ENCODE measurements at places on chromosomes 7 and 10.

GRCh38 chr7:69722843-69723242 lies 124.6 kb downstream of the AUTS2 start:
- DNase-seq, result no peak

GRCh38 chr10:44278837-44279324 lies 106.0 kb downstream of the CXCL12 start:
- no peak for DNase-seq

DNA sequence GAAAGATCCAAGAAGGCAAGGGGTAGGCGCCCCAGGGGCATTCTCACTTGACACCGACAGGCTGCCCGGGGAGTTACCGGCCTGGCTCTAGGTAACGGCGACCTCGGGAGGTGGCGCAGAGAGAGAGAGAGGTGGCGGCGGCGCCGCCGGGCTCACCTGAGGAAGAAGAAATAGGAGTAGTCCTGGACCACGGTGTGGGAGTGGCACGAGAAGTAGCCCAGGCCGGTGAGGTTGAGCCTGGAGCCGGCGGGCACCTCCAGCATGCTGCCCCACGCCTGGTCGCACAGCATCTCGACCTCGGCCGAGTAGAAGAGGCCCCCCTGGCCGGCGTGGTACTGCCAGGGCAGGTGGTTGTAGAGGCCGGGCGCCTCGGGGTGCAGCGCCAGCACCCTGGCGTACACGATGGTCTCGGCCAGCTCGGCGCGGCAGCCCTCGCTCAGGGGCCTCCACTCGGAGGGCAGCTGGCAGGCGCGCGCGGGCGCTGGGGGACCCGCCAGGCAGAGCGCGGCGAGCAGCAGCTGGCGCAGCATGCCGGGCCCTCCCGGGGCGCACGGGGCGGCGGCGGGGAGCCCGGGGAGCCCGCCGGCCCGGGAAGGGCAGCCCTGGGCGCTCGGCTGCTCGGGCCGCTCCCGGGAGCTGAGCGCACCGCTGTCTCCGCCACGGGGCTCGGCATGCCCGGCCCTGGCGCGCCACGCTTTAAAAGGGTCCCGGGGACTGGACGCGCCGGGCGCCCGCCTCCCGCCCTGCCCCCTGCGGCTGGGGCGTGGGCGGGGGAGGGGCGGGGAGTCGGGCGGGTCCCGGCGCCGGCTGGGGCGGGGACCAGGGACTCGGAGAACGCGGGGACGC lies at the start of gene CCDC3:
TSS of gene CCDC3 (minus strand) at position 673 of the 846 bp plus-strand sequence. CDS start at position 530, 143 bp downstream.
- DNase-seq, result no peak

DNA sequence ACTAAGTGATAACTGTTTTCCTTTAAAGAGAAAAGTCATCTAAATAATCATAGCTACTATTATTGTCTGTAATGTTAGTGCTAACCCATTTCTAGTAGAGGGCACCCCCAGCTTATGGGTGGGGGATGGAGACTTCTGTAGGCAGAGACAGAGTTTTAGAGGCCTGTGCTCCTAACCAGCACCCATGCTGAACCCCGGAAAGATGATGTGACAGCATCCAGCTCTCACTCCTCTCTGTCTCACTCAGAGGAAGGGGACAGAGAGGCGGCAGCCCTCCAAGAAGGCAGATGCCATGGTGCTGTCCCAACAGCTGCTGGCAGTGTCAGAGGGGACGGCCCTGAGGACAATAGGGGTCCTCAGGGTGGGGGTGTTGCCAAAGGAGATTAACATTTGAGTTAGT lies 74.4 kb upstream of the PRLHR start:
- no peak for DNase-seq

GRCh38 chr7:151460474-151460855 lies 20.5 kb upstream of the CRYGN start:
- DNase-seq, result no peak

DNA sequence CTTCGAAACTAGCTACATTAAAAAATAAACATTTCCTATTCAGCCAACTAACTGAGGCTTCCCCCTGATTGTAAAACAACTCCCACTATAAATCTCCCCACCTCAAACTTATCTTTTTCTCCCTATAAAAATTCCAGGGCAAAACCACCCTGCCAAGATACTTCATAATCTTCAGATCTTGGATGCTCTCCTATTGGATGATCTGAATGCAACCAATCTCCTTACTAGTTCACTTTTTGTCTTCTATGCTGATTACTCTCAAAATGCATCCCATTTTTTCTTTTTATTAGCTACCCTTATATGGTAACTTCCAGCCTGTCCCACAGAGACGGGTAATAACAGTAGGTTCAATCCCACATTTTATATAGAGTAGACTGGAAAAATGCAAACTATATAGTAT lies 15.0 kb upstream of the PRSS58 start:
- no peak for DNase-seq

- no peak for DNase-seq
These were observed 16.1 kb downstream of the OGDH start for GRCh38 chr7:44622342-44623151.

DNA sequence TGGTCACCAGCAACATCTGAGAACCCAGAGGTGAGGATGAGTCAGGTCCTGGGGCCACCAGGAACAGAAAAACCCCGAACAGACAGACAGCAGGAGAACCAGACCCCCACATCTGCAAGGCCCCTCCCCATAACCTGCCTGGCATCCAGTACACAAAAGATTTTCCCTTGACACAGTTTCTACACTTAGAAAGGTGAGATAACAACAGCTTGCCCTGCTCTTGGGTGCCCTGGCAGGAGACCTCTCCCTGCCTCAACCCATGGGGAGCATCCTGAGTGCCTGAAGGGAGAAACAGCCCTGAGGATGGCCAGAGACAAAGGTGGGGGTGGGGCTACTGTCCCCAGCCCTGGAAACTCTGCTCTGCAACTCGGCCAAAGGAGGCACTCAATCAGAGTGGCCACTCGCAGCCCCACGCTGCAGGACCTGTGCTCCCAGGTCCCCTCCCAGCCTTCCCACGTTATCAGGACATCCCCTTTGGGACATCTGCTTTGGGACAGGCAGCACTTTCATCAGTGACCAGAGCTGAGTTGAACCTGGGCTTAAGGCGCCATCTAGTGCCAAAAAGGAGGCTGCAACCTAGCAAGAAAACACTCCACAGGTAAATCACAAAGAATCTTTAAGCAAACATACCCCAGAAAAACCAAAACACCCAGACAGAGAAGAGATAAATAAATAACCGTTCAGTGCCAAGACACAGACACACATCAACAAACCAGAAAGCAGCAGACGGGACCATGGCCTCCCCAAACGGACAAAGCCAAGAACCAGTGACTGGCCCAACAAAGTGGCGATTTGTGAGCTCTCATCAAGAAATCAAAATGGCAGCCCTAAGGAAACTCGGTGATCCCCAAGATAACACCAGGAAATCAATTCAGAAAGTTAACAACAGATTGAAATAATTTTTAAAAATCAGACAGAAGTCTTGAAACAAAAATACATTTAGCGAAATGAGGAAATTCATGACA lies 233.7 kb downstream of the PTPRN2 start:
- no peak for DNase-seq

DNA sequence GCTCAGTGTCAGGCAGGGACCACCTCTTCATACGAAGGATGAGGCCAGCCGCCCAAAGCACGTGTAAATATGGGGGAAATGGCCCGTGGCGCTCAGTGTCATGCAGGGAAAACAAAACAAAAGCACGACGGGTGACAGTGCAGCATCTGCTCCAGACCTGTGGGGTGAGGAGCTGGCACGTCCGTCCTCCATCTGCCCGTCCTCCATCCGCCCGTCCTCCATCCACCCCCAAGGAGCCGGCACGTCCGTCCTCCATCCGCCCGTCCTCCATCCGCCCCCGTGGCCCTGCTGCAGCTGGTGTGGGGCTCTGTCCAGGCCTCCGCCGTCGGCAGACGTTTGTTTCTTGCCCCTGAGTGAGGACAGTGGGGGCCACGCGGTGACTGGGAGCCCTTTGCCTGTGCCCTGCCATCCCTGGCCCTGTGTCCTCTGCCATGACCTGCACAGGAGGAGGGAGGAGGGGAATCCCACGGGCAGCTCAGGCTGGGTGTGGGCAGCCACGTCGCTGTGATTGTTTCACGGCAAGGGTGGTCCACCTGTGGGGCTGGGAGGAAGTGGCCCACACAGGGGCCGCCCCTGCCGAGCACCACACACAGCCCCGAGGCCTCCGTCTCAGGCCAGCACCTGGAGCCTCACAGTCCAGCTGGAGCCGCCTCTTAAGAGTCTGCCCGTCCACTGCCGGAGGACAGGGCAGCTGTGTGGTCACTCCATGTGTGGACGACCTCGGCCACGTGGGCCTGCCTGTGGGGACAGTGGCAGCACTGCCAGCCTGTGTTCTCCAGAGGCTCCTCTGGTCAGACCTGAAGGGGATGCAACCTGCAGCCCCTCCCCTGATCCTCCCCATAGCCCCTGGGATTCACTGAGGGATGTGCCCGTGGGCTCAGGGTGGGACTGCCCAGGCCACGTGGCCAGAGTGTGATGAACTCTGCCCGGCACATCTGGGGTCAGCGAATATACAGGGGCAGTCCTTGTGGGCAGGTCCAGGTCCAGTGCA lies 38.2 kb upstream of the DPYSL4 start:
- no peak for DNase-seq
